ENCODE measurements at places on chromosomes 2 and 18. TPM values are rescaled to one million over a fixed set of nuclear protein-coding genes. Genes with fewer than 3 reads are reported as not detected.

DNA sequence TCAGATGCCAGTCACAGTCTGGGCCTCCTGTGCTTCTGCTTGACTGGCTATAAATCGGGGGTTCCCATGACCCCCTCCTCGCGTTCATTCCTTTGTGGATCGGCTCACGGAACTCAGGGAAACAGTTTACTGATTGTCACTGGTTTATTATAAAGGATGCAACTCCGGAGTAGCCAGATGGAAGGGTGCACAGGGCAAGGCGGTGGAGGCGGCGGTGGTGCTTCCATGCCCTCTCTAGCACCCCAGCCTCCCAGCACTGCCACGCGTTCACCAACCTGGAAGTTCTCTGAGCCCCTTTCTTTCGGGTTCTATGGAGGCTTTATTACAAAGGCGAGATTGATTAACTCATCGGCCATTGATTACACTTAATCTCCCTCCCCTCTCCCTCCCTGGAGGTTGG lies 15.6 kb downstream of the LPIN1 start:
- H3K4me3 ChIP-seq, result no peak overlapping the region
- H3K4me1 ChIP-seq, result peaks cover 20% of the 10 kb centered on the region
- H3K27ac ChIP-seq, result no peak overlapping the region
- no peak for DNase-seq
- peaks cover 17% of the 10 kb centered on the region for H3K36me3 ChIP-seq

DNA sequence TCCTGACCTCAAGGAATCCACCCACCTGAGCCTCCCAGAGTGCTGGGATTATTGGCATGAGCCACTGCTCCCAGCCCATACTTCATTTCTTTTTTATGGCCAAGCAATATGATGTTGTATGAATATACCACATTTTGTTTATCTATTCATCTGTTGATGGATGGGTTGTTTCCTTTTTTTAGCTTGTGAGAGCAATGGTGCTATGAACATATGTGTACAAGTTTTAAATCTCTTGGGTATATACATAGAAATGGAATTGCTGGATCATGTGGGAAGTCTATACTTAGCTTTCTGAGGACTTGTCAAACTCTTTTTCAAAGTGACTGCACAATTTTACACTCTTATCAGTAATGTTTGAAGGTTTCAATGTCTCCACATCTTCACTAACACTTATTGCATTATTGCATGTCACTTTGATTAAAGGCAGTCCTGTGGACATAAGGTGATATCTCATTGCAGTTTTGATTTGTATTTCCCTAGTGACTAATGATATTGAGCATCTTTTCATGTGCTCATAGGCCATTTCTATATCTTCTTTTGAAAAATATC lies 167.1 kb upstream of the SPHKAP start:
- DNase-seq, result no peak
- no peaks in the 10 kb centered on the region for H3K4me1 ChIP-seq

GRCh38 chr2:23734416-23734815 lies 192.5 kb downstream of the ATAD2B start:
- H3K27me3 ChIP-seq, result no peaks in the 10 kb centered on the region
- H3K4me3 ChIP-seq, result no peak overlapping the region
- H3K27ac ChIP-seq, result no peak overlapping the region
- H3K36me3 ChIP-seq, result peaks cover 8% of the 10 kb centered on the region
- no peaks in the 10 kb centered on the region for H3K4me1 ChIP-seq

GRCh38 chr2:23286758-23287704 lies 97.9 kb upstream of the KLHL29 start:
- H3K36me3 ChIP-seq, result no peaks in the 10 kb centered on the region
- no peak overlapping the region for H3K4me3 ChIP-seq
- no peak for DNase-seq

DNA sequence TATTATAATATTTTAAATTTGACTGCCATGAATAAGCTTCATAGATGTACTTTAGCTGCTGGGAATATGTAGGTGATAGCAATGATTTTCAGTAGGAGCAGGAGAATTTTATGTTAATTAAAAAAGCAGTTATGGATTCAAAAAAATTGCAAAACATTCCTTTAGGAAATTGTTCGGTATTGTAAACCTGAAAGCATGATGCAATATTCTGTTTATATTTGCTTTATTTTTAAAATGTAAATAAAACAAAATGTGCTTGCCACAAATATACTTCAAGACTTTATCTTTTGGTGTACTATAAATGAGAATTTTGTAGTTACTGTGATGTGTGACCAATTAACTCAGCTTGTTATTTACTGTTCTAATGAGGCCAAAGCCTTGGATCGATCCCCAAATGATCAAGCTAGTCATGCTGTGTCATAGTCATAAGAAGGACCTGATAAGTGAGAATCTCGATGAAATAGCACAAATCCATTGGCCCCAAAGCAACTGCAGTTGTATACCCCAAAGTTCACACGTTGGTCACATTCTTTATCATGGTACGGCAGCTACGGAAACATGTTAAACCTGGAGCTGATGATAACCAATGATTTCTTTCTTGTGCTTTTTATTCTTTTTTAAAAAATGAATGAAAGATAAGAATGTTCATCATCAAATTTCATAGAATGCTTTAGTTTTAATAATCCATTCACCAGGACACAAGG lies 23.6 kb upstream of the ATIC start:
- DNase-seq, result no peak
- H3K36me3 ChIP-seq, result no peaks in the 10 kb centered on the region
- no peaks in the 10 kb centered on the region for H3K27me3 ChIP-seq
- H3K27ac ChIP-seq, result no peak overlapping the region
- no peaks in the 10 kb centered on the region for H3K4me1 ChIP-seq
- H3K4me3 ChIP-seq, result no peak overlapping the region

LINC00305 gene
- total RNA-seq, result 0.05 TPM

METTL4 gene
- 9.3 TPM for total RNA-seq

FAM110C gene
- total RNA-seq, result 0.05 TPM

Measured in thymus (tissue), 14 donors.